ENCODE measurements at places on chromosomes 16 and 17. TPM values are rescaled to one million over a fixed set of nuclear protein-coding genes. Genes with fewer than 3 reads are reported as not detected.

CDH15 gene
- total RNA-seq, result 3.8 TPM

DNA sequence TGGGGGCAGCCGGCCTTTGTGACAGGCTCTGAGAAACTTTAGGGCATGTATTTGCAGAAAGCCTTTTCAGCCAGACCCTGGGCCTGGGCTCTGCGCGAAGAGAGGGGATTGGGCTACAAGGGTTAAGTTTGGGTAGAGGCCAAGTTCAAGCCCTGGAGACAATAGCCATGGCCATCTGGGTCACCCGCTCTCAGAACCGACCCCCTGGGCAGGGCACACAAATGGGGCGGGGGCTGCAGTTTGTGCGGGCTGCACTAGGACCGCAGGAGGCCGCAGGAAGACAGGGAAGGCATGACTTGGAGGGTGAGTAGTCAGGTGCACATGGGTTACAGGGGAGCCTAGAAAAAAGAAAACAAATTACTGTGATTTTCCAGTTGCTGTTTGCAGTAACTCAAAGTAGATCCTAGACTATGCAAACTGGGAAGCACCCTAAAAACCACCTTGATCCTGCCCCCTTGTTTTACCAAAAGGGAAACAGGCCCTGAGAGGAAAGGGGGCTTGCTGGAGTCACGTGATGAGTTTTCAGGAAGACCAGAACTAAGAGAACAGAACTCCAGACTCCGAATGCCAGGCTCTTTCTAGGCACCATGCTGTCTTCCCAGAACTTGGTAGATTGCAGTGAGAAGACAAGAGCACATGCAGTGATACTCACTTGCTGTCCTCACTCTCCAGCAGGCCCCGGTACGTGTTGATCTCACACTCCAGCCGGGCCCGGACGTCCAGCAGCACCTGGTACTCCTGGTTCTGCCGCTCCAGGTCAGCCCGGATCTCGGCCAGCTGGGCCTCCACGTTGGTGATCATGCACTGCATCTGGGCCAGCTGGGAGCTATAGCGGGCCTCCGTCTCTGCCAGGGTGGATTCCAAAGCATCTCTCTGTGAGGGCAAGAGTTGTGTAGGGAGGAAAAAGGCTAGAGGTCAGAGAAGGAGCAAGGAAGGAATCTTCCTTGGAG lies 3.8 kb downstream of the KRT35 start:
- DNase-seq, result no peak

DNA sequence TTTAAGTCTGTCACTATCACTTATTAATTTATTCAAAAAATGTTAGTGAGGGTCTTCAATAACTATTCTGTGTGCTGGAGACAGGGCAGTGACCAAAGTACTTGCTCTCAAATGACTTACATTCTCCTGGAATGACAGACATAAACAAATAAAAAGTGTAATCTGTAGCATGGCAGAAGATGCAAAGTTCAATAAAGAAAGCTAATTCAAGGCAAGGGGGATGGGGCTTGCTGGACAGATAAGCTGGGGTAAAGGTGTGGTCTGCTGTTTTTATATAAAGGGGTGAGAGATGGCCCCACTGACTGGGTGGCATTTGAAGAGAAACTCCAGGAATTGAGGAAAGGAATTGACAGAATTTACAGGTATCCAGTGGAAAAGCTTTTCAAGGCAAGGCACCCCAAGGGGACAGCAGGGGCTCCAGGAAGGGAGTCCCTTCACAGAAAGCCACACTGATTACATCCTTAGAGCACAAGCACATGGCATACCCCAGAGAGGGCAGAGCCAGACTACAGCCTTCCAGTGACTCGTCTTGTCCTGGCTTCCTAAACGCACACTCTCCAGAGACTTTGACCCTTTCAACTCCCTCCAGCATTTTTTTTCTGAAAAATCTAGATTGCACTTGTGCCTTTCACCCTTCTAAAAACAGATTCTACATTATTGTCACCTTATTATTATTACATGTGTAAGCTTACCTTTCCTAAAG lies 123.7 kb upstream of the HS3ST3A1 start:
- no peak for DNase-seq

DNA sequence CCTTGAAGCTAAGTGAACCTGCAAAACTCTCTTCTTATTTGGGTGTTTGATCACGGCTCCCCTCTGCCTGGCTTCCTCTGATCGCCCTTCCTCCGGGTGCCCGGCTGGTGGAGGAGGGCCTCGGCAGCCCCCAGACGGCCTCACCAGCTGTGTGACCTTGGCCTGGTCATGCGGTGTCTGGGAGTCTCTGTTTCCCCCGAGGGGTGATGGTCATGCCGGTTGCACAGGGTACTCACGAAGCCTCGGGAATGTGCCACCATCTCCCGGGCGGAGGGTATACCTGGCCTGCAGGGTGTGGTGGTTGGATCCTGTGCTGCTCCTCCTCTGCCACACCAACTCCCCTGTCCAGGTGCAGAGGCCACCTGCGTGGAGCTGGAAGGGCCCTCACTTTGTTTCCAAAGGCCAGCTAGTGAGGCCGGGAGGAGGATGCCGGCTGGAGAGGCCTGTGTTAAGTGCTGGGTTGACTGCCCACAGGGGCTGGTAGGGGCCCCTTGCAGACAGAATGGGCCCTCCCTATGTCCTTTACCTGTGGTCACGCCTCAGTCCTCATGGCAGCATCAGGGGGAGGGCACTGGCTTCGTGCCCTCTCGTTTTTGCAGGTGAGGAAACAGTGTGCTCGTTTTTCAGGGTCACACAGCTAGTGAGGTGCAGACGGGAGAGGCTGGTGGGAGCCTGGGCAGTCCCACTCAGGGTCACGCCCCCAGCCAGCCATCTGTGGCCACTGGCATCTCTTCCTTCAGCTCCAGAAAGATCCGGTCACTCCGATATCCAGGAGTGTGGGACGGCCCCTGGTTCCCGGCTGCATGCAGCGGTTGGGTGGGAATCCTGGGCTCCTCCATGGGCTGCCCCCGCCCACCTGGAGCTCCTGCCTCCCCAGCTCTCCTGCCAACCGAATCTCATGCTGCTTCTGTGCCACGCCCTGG lies 148.5 kb upstream of the GSE1 start:
- DNase-seq, result no peak

NOG gene
- 0.25 TPM for total RNA-seq

DNA sequence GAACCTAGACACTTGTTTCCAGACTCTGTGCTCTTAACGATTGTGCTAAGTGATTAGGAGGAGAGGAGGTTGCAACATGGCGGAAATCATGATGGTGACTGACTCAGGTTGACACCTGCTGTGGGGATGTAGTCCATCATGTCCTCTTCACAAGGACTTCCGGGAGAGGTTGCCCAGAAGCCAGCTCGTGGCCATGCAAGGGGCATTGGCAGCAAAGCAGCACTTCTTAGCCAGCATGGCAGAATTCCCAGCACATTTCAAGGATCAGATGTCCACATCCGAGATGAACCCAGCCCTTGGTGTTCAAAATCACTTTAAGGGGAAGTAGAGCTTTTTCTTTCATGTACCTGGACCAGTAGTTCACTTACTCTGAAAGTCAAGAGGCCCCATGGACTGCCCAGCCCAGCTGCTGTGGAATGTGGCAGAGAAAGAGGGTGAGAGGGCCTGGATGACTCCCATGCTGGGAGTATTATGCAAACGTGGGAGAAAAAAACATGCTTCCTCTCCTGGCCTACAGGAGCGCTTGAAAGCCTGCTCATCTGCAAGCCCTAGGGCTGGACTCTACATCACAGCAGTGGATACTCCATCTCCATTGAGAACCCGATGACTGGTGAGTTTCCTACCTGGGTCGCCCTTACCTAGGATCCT lies 65.5 kb downstream of the IRX6 start:
- DNase-seq, result no peak

DNA sequence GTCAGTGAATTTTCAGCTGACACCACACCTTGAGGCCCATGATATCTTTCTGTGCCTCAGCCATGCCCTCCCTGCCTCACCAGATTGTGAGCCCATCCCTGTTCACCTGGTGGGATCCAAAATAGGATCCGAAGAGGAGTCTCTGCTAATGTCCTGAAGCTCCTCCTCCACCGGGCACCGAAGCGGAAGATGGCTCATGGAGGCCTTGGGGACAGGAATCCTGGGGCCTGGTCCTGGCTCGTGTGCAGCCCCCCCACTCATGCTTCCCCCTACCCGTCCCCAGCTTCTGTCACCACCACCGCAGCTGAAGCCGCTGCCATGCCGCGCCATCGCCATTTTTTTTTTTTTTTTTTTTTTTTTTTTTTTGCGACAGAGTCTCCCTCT lies 1683.4 kb downstream of the TP53TG3F start:
- DNase-seq, result no peak

MT1H gene
- not detected for total RNA-seq

GRCh38 chr17:57455063-57455914 lies 199.0 kb downstream of the MSI2 start:
- no peak for DNase-seq

DNA sequence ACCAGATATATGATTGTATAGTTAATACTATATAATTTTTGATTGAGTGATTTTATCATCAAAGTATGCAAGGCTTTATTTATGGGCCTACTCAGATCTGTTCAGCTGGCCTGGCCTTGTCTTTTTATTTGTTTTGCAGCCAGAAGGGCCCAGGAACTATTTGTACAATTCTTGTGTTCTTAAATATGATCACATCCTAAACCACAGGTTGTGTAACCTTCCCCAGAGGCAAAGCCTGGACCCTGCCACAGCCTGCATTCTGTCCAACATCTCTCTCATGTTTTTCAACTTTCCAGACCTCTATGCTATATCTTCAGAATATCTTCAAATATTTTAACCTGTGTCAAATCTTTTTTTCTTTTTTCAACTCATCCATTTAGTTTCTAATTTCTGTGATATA lies 410.4 kb upstream of the MON1B start:
- DNase-seq, result no peak

CCL1 gene
- total RNA-seq, result not detected

DNA sequence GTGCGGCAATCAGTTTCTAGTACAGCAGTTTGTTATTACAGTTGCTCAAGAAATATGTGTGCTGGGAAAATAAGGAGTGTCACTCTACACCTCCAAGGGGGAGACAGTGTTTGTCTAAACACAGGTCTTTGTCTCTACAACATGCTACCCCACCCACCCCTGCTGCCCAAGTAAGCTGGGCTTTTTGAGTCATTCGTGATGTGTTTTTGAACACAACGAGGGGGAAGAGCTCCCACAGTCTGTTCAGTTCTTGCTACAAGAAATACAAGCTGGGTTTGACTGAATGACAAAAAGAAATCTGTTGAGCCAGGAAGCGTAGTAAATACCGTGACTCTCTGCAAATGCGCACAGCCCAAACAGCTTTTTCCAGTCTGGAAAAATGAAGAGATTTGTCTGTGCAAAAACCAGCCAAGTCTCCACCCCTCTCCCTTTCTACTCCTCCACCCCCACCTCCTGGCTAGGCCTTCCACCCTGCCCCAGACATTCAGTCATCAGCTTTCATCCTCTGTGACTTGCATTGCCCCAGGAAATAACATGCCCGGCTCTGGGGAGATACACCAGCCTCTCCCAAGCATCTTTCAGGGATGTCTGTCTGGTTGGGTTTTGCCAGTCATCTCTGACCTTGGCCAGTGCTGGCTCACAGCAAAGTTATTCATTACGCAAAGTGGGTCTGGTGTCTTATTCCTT lies 25.7 kb downstream of the CHD9 start:
- DNase-seq, result no peak

SLFN12L gene
- total RNA-seq, result 0.17 TPM

RGS9 gene
- 8.6 TPM for total RNA-seq
